Midbrain (tissue), 1 donor: ENCODE measurements at places on chromosomes 5 and 9.
A peak's percentile ranks its signal among the peaks of the same experiment; 100 is the strongest.

DNA sequence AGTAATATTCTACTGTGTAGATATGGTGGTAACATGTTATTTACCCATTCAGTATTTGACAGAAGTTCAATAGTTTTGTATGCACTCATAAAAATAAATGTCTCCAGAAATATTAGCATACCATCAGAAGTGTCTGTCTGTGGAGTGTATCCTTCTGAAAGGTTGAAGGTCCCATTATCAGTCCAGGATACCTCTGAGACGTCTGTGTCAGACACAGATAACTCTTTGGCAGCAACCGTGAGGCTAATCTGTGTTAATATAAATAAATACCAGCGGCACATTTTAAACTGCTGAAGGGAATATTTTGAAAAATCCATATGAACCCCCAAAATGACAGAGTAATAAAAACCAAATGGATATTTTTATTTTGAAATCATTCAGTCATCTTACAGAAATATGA, 11.9 kb upstream of the ZNF622 start:
- no peak for DNase-seq

DNA sequence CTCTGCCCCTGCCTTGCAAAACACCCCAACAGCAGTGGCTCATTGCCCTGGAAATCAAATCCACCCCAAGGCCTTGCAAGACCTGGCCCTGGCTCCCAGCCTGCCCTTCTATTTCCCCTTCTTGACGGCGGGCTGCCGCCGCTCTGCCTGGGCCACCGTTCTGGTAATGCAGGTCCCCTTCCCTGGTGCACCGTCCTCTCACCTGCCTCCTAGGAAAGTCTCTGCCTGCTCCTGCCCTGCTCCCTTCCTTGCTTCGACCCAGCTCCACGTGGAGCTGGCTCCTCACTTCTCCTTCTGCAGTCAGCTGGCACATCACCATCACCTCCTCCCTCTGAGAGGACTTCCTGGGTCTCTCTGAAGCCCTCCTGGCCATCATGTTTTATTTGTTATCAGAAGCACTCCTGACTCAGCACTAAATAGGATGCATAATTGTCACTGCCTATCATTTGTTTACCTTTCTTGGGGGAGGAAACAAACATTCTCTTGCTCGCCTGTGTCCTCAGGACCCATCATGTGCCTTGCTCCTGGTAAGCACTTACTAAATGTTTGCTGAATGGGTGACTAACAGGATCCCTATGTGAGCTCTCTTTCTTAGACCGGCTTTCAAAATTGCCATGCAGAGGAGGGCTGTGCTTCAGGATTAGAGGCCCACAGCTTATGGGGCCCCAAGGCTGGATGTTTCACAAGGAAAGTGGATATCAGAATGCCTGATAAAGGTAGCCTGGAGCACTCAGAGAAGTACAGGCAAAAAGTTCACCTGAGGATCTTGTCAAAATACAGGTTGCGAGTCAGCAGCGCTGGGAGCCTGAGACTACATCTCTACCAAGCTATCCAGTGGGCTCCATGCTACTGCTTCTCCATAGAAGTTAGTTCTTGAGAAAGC, 19.6 kb upstream of the C5orf47 start:
- no peak for DNase-seq

DNA sequence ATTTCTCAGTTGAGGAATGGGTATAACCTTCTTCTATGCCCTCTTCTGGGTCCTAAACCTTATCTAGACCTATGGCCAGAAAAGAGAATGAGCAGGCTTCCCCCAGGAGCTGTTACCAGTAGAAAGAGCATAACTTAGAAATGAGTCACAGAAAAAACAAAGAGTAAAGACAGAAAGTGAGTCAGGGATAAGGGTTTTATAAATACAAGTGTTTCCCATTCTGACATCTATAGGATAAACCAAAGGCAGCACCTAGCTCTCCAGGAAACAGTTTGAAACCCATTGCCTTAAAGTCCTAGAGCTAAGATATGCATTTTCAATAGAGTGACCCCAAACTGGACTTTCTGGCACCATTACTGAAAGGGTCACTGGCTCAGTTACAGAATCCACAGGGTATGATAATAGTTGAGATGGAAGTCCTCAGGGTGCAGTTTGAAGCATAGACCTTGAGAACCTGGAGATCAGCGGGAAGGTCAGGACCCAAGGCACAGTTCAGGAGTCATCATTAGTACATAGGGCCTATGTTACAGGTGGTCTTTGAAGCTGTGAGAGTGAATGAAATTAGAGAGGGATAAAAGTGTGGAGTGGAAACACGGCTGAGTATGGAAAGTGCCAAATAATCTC, 42.7 kb upstream of the LIFR start:
- no peak for DNase-seq

DNA sequence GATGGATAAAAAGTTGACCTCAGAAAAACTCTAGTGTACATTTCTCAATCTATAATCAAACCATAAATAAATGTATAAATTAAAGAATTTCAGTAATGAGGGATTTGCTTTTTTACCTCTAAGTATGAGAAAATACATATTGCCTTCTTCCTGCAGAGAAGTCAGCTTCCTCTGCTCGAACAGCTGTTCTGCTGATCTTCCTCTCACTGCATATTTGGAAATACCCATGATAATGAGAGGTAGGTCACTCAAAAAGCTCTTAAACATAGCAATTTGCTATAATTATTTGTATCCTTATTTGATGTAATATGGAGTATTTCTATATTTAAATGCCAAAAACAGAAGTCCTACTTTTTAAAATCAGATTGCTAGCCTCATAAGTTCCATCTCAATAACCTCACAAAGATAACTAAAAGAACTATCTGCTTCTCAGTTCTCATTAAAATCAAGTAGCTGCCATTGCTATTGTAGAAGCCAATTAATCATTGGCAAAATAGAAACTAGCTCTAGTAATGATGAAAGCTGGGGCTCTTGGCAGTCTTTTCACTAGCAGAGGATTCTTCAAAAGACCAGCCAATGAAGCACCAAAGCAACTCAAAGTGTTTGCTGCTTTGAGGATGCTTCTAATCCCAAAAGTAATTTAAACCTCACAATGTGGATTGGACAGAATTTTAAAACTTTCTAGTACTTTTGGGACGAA, 35.7 kb upstream of the OR13D1 start:
- no peak for DNase-seq

DNA sequence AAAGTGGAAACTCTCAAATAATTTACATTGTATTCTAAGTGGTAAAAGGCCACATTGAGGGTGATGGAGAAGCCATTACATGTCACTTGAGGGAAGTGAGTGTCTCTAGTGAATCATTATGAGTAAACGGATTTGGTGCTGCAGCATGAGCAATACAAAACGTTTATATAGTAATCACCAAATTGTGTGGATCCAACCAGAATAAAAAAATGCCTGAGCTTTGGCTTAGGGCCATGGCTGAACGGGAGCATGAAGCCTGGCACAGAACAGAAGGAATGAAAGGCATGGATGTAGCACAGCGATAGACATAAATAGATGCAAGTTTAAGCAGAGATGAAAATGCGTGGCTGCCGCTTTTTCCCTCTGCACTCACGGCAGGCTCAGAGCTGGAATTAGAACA, 58.3 kb downstream of the PTTG1 start:
- no peak for DNase-seq

DNA sequence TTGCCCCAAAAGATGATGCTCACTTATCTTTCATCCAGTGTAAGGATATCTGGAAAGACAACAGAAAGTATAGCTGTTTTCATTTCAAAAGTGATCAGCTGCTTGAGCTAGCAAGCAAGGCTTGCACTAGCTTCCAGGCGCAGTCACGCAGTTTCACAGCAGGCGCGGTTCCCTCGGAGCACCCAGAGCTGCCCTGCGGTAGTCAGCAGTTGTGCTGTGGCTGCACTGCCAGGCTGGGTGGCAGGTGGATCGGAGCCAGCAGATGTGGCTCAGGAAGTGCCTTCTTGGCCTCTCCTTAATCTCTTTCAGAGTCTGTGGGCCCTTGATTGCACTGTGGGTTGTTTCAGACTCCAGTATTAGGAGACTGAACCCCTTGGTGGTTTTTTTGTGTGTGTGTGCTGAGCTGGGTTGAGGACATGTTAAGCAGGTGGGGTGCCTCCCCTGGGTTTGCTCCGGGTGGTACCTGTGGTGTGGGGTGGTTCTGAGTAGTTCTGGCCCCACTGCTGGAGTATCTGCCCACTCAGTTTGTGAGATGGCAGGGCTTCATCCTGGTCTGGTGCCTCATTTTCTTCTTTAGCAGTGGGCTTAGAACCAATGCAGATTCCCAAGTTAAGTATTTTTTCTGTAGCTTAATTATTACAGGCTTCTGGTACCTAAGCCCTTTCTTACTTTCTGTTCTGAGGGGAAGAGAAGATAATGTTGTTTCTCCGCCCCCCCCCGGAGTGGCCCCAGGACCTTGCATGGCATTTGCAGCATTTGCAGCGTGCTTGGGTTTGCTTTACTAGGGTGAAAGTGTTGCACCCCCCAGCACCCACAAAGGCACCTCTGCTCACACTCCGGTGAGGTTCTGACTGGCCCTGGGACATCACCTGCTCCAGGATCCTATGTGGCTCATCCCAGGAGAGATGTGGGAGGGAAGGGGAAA, 16.4 kb downstream of the TENT4A start:
- no peak for DNase-seq

GRCh38 chr5:73709536-73710129, 83.6 kb downstream of the ARHGEF28 start:
- DNase-seq = no peak

DNA sequence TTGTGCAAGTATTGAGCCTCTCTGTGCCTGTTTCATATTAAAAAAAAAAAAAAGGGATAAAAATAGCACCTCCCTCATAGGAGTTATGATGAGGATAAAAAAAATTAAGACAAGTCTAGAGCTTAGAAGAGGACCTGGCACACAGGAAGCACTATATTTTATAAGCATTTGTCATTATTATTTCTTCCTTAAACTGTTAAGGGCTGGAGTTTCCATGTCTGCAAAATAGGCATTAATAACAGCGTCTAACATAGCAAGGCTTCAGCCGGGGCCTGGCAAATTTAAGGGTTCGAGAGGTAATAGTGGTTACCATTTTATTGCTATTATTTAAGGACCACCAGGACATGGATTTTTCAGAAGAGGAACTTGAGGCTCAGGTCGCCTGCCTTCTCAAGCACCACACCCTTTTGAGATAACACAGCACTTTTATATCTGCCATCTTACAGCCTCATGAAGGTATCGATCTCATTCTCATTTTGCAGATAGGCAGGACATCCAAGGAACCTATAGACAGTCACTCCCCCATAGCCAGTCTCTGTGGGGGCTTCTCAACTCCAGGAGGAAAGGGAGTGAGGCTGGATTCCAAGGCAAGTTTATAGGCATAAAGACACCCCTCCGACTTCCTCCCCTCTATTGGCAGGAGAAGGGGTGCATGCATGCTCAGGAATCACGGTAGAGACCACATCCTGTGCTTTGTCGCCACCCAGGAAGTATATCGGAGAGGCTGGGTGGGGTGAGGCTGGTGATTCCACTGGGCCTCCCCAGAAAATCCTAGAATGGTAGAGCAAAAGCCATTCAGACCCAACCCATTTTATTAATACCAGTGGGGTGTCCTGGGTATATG, 2.4 kb downstream of the ANXA6 start:
- no peak for DNase-seq

- DNase-seq = no peak
These were observed 26.8 kb downstream of the C5orf15 start for GRCh38 chr5:133941456-133942196.

GRCh38 chr5:98905857-98906688, 22.7 kb downstream of the CHD1 start:
- peak; percentile 62 for DNase-seq

DNA sequence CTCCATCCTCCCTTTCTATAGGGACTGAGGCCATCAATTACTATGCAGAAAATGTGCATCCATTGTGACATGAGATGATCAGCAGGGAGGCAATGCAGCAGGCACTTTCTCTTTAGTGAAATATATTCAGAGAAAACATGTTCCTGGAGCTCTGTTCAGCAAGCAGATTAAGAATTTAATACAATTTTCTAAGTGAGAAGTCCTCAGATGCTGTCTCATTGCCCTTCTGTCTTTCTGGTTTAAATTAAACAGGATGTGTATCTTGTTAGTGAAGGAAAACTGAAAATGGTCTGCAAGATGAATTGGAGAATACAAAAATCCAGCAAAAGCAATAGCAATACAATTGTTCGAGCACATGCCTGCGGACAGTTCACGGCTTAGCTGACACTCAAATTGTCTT, 445.8 kb upstream of the RIOK2 start:
- no peak for DNase-seq

GRCh38 chr9:82202808-82203207, 214.2 kb downstream of the SPATA31D1 start:
- DNase-seq = no peak

DNA sequence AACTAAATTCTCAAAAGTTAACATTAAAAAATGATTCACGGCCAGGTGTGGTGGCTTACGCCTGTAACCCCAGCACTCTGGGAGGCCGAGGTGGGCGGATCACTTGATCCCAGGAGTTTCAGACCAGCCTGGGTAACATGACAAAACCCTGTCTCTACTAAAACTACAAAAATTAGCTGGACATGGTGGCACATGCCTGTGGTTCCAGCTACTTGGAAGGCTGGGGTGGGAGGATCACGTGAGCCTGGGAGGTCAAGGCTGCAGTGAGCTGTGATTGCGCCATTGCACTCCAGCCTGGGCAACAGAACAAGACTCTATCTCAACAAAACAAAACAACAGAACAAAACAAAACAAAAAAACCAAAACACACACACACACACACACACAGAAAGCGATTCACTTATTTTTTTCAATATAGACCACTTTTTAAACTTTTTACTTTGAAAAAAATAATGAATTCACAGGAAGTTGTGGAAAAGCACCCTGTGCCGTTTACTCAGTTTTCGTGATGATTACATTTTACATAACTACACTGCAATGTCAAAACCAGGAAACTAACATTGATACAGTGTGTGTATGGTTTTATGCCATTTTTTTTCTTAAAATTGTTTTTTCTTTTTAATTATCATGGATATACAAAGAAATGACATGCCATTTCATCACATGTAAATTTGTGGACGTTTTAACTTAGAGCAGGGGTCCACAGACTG, 73.7 kb downstream of the TENT4A start:
- DNase-seq = no peak

DNA sequence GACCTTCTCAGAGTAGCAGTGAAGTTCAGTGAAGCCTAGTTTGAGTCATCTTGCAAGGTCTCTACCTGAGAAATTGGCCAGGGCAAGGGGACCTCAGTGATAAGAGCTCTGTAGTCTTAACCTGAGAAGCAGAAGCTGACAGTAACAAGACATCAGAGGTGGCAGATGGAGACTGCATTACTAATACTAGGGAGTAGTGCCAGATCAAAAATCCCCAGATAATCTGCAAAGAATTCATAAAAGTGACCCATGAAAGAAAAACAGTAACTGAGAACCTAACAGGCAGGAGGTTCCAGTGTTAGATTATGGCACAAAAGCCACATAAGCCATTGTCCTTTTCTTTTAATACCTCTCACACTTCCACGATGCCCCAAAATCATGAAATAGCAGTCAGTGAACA, 175.5 kb downstream of the MUSK start:
- DNase-seq = no peak

DNA sequence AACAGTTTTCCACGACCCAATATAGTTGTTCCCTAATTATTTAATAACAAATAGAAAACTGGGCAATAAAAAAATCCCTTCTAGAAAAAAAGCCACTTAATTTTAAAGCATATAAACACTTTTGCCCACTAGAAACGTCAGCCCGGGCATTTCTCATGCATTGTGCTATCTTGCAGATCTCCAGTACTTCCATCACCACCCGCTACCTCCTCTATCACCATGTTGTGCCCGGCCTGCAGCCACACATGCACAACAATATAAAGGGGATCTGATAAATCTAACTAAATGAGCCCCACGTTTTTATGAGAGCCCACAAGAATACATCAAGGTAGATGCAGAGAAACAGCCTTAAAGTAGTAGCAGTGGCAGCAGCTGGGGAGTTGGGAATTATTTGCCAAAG, 272.7 kb downstream of the MLLT3 start:
- DNase-seq = no peak
